ENCODE measurements at places on chromosomes 3 and 15. TPM values are rescaled to one million over a fixed set of nuclear protein-coding genes. Genes with fewer than 3 reads are reported as not detected.

GRCh38 chr3:152315623-152316022 lies 46.9 kb downstream of the MBNL1 start:
- no peaks in the 10 kb centered on the region for H3K27me3 ChIP-seq
- H3K36me3 ChIP-seq = no peaks in the 10 kb centered on the region
- peak overlapping the region; percentile 45 for H3K27ac ChIP-seq
- H3K4me3 ChIP-seq = no peak overlapping the region

- DNase-seq = peak; percentile 41
- no peak overlapping the region for H3K4me3 ChIP-seq
- H3K36me3 ChIP-seq = no peaks in the 10 kb centered on the region
- no peak overlapping the region for H3K27ac ChIP-seq
Measured at GRCh38 chr15:52466134-52466701, 62.5 kb downstream of the MYO5A start.

GRCh38 chr3:122563717-122564025 lies 429 bp downstream of the PARP9 start:
- peak overlapping the region; percentile 97 for H3K27ac ChIP-seq
- peaks cover 30% of the 10 kb centered on the region for H3K36me3 ChIP-seq
- peak overlapping the region; percentile 72 for H3K4me3 ChIP-seq

- DNase-seq = no peak
- peaks cover 45% of the 10 kb centered on the region for H3K4me1 ChIP-seq
- H3K27ac ChIP-seq = peak overlapping the region; percentile 33
- no peak overlapping the region for H3K4me3 ChIP-seq
- H3K27me3 ChIP-seq = no peaks in the 10 kb centered on the region
Measured at GRCh38 chr3:37945156-37945806, 45.3 kb upstream of the VILL start.

DNA sequence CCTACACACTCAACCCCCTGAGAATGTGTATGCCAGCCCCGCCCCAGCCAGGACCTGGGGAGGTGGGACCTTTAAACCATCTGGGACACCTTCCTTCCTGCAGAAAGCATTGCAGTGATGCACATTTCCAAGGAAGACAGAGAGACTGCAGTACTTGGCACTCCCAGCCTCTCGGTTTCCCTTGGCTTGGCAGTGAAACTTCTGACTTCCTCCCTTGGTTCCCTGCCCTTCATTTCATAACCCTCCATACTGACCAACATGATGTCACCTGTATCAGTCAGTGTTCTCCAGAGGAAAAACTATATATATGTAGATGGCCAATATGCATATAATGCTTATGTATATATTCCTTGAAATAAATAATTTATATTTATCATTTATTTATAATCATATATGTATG lies 103.2 kb downstream of the SST start:
- no peaks in the 10 kb centered on the region for H3K36me3 ChIP-seq
- DNase-seq = no peak
- no peak overlapping the region for H3K27ac ChIP-seq
- H3K4me1 ChIP-seq = peaks cover 21% of the 10 kb centered on the region
- H3K27me3 ChIP-seq = no peaks in the 10 kb centered on the region
- H3K4me3 ChIP-seq = no peak overlapping the region

DNA sequence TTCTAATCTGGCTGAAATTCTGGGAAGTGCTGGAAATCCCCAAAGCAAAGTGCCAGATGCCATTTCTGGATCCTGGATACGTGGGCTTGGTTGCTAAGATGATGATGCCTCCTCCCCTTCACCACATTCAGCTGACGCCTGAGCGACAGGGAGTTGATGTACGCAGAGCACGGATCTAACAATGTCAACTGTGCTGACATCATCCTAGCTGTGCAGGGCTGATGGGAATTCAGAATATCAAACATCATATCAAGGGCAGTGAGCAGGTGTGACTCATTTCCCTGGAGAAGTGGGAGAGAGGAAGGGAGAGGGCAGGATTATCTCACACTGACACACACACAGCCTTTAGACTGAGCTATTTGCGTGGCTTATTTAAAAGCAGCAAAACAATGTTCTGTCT lies 92.6 kb upstream of the ZBTB20 start:
- DNase-seq = peak; percentile 57
- no peaks in the 10 kb centered on the region for H3K36me3 ChIP-seq
- peak overlapping the region; percentile 23 for H3K27ac ChIP-seq
- no peaks in the 10 kb centered on the region for H3K4me1 ChIP-seq
- no peak overlapping the region for H3K4me3 ChIP-seq

GRCh38 chr15:72169921-72170611 lies 27.5 kb downstream of the GRAMD2A start:
- no peaks in the 10 kb centered on the region for H3K27me3 ChIP-seq
- H3K27ac ChIP-seq = no peak overlapping the region
- H3K36me3 ChIP-seq = no peaks in the 10 kb centered on the region
- no peak overlapping the region for H3K4me3 ChIP-seq
- H3K4me1 ChIP-seq = peaks cover 6% of the 10 kb centered on the region
- no peak for DNase-seq

GRCh38 chr3:140135461-140135860 lies 200.5 kb downstream of the CLSTN2 start:
- H3K36me3 ChIP-seq = no peaks in the 10 kb centered on the region
- no peaks in the 10 kb centered on the region for H3K4me1 ChIP-seq
- no peak overlapping the region for H3K27ac ChIP-seq
- H3K4me3 ChIP-seq = no peak overlapping the region
- no peak for DNase-seq

- H3K27ac ChIP-seq = peak overlapping the region; percentile 59
- DNase-seq = no peak
- H3K4me1 ChIP-seq = peaks cover 77% of the 10 kb centered on the region
- no peak overlapping the region for H3K4me3 ChIP-seq
- H3K27me3 ChIP-seq = no peaks in the 10 kb centered on the region
- peaks cover 46% of the 10 kb centered on the region for H3K36me3 ChIP-seq
Measured at GRCh38 chr15:64857421-64857820, 15.7 kb downstream of the PLEKHO2 start.

- H3K27ac ChIP-seq = no peak overlapping the region
- no peaks in the 10 kb centered on the region for H3K36me3 ChIP-seq
- DNase-seq = no peak
- no peak overlapping the region for H3K4me3 ChIP-seq
- H3K27me3 ChIP-seq = no peaks in the 10 kb centered on the region
Measured at GRCh38 chr3:148878095-148878494, 13.0 kb downstream of the CPA3 start.

GRCh38 chr3:71225951-71226564 lies 357.5 kb downstream of the FOXP1 start:
- peak overlapping the region; percentile 65 for H3K27ac ChIP-seq
- H3K36me3 ChIP-seq = no peaks in the 10 kb centered on the region
- H3K4me1 ChIP-seq = peaks cover 37% of the 10 kb centered on the region
- peak; percentile 33 for DNase-seq

- H3K4me3 ChIP-seq = no peak overlapping the region
- no peaks in the 10 kb centered on the region for H3K27me3 ChIP-seq
- H3K27ac ChIP-seq = peak overlapping the region; percentile 54
- no peaks in the 10 kb centered on the region for H3K36me3 ChIP-seq
- H3K4me1 ChIP-seq = peaks cover 38% of the 10 kb centered on the region
- no peak for DNase-seq
Measured at GRCh38 chr3:11604139-11604892, 39.4 kb downstream of the VGLL4 start.

DNA sequence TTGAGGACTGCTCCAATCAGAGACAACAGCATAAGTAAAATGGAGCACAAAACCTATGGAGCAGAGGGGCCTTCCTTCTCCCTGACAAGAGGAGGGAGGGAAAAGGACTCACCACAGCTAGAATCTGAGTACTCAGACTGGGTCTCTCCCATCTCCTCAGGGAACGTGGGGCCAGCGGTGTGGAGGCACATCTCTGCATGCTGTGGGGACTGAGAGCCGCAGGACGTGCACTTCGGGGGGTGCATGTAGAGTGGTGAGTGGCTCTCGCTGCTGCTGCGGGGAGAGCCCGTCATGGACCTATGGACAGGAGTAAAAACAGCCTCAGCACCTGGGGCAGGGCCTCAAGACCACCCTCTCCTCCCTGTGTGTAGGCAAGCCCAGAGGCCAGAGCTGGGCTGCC lies 17.0 kb downstream of the BCL6 start:
- H3K27me3 ChIP-seq = no peaks in the 10 kb centered on the region
- H3K27ac ChIP-seq = no peak overlapping the region
- H3K36me3 ChIP-seq = peaks cover 2% of the 10 kb centered on the region
- peaks cover 23% of the 10 kb centered on the region for H3K4me1 ChIP-seq
- H3K4me3 ChIP-seq = no peak overlapping the region
- DNase-seq = no peak

GRCh38 chr3:197001972-197002700 lies 27.5 kb downstream of the MELTF start:
- H3K27me3 ChIP-seq = no peaks in the 10 kb centered on the region
- DNase-seq = peak; percentile 39
- H3K4me1 ChIP-seq = peaks cover 16% of the 10 kb centered on the region
- peak overlapping the region; percentile 70 for H3K27ac ChIP-seq
- no peaks in the 10 kb centered on the region for H3K36me3 ChIP-seq

DNA sequence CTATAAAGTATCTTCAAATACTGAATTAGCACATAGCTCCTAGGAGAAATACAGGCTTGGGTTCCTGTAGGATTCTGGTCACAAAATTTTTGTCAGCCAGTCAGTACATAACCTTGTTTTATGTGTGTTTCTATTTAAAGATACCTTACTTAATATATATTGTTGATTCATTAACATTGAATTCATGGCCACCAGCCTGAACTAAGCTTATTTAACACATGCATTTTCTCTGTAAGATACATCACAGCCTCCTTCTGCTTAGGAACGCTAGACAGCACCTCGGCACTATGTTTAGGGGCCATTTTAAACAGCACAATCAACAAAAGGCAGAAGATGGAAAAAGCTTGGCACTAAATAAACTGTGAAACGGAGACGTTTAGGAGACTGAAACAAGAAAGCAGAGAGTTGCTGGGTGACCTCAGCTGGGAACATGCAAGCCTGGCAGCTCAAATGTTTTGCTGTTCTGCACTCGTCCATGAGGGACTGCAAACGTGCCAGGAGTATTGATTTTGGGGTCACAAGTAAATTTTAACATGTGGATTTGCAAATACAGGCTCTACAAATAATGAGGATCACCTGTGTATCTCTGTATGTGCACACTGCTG lies 432.2 kb upstream of the TPM1 start:
- H3K4me1 ChIP-seq = peaks cover 19% of the 10 kb centered on the region
- H3K27ac ChIP-seq = no peak overlapping the region
- DNase-seq = no peak
- no peaks in the 10 kb centered on the region for H3K27me3 ChIP-seq
- no peaks in the 10 kb centered on the region for H3K36me3 ChIP-seq

DNA sequence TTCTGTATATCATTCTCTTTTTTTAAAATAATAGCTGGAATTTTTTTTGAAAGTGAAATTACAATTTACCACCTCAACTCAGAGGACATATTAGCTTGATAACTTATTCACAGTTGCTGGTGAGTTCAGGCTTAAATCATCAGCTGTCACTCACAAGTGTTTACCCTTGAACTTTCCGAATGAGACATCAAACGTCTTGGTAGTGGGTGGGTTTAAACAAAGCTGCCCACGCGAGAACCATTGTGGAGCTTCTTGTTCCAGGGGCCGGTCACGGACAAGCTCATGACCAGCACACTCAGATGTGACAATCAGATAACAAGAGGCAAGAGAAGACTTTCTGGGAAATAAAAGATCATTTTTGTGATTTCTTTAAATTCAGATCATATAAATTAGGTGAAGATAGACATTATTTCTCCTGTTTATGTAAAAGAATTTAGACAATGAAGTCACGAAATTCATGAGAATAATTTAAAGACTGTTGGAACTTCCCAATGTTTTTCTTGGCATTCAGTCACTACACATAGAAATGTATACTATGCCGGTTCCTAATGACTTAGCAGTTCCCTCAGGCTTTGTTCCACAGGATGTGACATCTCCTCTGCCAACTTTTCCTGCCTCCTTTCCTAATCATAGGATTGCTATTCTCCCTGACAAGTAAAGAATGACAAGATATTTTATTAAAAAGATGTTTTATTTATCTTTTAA lies 29.3 kb downstream of the BTD start:
- no peaks in the 10 kb centered on the region for H3K27me3 ChIP-seq

- H3K36me3 ChIP-seq = no peaks in the 10 kb centered on the region
- no peaks in the 10 kb centered on the region for H3K27me3 ChIP-seq
- no peak overlapping the region for H3K4me3 ChIP-seq
Measured at GRCh38 chr3:73813291-73813690, 188.6 kb upstream of the PDZRN3 start.

NMD3 gene
- polyA plus RNA-seq = 20.4 TPM

APOD gene
- polyA plus RNA-seq = 263 TPM

SERINC4 gene
- 0.25 TPM for polyA plus RNA-seq

ZIC4 gene
- not detected for polyA plus RNA-seq

WDR5B gene
- 2.0 TPM for polyA plus RNA-seq

DUOXA2 gene
- 0.03 TPM for polyA plus RNA-seq

LRRC31 gene
- not detected for polyA plus RNA-seq

ACTR8 gene
- polyA plus RNA-seq = 12.0 TPM

WDR93 gene
- polyA plus RNA-seq = 0.10 TPM
